ENCODE measurements at places on chromosomes 7 and 10. TPM values are rescaled to one million over a fixed set of nuclear protein-coding genes. Genes with fewer than 3 reads are reported as not detected.
A peak's percentile ranks its signal among the peaks of the same experiment; 100 is the strongest.

- no peak for DNase-seq
- H3K27ac ChIP-seq = no peak overlapping the region
- no peak overlapping the region for H3K4me3 ChIP-seq
Observed at GRCh38 chr10:90557385-90557784, 300.5 kb downstream of the HTR7 start.

The SPDYE8 gene
- total RNA-seq = not detected

DNA sequence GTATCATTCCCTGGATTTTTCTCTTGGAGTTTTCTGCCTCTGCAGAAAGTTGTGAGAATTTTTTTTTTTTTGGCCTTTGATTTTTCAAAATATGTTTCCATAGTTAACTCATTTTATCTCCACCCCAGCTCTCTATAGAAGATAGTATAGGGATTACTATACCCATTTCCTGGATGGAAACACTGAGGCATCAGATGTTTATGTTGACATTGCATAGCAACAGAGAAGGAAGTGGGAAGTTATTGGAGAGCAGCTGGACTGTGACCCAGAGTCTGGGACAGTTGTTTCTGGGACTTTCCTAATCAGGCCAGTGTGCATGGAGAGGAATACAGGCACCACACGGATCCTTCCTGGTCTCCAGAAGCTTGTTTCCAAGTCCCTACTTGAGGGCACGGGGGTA, 158.0 kb downstream of the CDH23 start:
- H3K4me1 ChIP-seq = no peaks in the 10 kb centered on the region
- no peak overlapping the region for H3K4me3 ChIP-seq
- H3K27me3 ChIP-seq = peaks cover 3% of the 10 kb centered on the region
- no peak overlapping the region for H3K27ac ChIP-seq
- H3K36me3 ChIP-seq = no peaks in the 10 kb centered on the region

The PRSS2 gene
- not detected for total RNA-seq

The GSDME gene
- total RNA-seq = 4.7 TPM

- no peak overlapping the region for H3K27ac ChIP-seq
- peaks cover 4% of the 10 kb centered on the region for H3K27me3 ChIP-seq
- no peaks in the 10 kb centered on the region for H3K36me3 ChIP-seq
Observed at GRCh38 chr7:97772045-97772901, 40.4 kb downstream of the TAC1 start.

- H3K27ac ChIP-seq = no peak overlapping the region
- H3K27me3 ChIP-seq = no peaks in the 10 kb centered on the region
- no peak for DNase-seq
- H3K36me3 ChIP-seq = peaks cover 2% of the 10 kb centered on the region
Observed at GRCh38 chr10:32379318-32379949, 32.5 kb upstream of the EPC1 start.

The NCF1 gene
- 0.62 TPM for total RNA-seq

GRCh38 chr10:4234661-4235060, 449.7 kb upstream of the KLF6 start:
- no peak overlapping the region for H3K27ac ChIP-seq
- peak; percentile 61 for DNase-seq
- no peak overlapping the region for H3K4me3 ChIP-seq
- peaks cover 9% of the 10 kb centered on the region for H3K4me1 ChIP-seq

DNA sequence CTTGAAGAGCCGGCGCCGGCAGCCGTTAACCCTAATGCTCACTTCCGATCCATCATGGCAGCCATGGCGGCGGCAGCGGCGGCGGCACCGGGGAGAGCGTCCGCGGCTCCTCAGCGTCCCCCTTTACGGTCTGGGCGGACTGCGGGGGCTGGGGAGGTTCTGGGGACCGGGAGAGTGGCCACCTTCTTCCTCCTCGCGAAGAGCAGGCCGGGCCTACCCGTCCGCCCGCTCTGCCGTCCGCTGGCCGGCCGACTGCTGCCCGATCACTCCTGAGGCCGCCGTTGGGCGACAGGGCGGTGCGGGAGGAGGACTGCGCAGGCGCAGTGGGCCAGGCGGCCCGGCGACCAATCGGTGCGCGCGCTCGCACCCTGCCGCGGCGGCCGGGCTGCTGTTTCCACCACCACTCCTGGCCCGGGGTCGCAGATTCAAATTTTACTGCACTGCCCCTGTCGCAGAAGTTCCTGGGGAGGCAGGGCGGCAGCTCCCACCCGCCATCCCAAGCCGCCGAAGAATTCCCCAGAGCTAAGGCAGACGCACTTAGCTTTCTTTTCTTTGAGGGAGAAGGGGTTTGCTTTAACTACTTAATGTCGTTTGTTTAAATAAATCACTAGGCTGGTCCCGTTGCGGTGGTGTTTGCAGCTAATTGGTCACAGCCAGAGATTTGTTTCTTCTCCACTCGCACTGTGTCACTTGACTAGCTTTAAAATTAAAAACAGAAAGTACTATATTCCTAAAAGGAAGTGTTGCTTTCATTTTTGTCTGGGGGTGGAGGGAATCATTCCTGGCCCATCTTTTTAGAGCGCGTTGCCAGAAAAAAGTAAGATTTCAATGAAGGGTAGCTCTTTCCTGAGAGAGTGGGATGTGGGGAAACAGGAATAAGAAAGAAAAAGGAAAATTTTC, at the start of gene KIF5B:
Gene KIF5B (minus strand): TSS at position 290 of the 900 bp plus-strand sequence. CDS start 452 bp downstream, outside the sequence.
- peaks cover 33% of the 10 kb centered on the region for H3K4me1 ChIP-seq
- peak within 1 kb of the TSS; percentile 94 for H3K27ac ChIP-seq
- peak; percentile 90 for DNase-seq
- H3K27me3 ChIP-seq = no peaks in the 10 kb centered on the region

DNA sequence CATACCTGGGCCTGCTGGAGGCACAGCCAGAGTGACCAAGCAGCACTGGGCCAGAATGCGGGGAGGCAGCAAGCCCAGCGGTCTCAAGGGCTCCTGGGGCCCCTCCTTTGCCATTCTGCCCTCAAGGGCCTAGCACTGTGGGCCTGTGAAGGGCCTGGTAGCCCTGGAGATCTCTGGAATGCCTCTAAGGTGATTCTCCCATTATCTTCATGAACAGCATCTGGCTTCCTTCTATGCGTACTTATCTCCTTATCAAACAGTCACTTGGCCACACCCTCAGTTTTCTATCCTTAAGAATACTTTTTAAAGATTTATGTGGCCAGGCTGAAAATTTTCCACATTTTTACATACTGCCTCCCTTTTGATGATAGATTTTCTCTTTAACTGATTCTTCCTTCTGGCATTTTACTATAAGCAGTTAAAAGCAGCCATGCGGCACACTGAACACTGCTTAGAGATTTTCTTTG, 67.5 kb upstream of the CCNY start:
- H3K27me3 ChIP-seq = peaks cover 2% of the 10 kb centered on the region
- H3K4me1 ChIP-seq = peaks cover 9% of the 10 kb centered on the region
- no peaks in the 10 kb centered on the region for H3K36me3 ChIP-seq
- no peak overlapping the region for H3K27ac ChIP-seq

DNA sequence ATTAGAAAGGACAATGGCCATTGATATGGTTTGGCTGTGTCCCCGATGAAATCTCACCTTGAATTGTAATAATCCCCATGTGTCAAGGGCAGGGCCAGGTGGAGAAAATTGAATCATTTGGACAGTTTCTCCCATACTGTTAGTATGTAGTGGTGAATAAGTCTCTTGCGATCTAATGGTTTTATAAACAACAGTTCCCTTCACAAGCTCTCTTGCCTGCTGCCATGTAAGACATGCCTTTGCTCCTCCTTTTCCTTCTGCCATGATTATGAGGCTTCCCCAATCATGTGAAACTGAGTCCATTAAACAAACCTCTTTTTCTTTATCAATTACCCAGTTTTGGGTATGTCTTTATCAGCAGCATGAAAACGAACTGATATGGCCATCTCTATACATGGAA, 302.7 kb downstream of the SFMBT2 start:
- no peaks in the 10 kb centered on the region for H3K36me3 ChIP-seq
- no peak overlapping the region for H3K27ac ChIP-seq
- peaks cover 9% of the 10 kb centered on the region for H3K4me1 ChIP-seq
- H3K27me3 ChIP-seq = peaks cover 3% of the 10 kb centered on the region
- DNase-seq = no peak
- no peak overlapping the region for H3K4me3 ChIP-seq

GRCh38 chr10:8058274-8059111, 4.0 kb downstream of the GATA3 start:
- peaks cover 60% of the 10 kb centered on the region for H3K4me1 ChIP-seq
- peak overlapping the region; percentile 98 for H3K4me3 ChIP-seq
- H3K36me3 ChIP-seq = peaks cover 82% of the 10 kb centered on the region

DNA sequence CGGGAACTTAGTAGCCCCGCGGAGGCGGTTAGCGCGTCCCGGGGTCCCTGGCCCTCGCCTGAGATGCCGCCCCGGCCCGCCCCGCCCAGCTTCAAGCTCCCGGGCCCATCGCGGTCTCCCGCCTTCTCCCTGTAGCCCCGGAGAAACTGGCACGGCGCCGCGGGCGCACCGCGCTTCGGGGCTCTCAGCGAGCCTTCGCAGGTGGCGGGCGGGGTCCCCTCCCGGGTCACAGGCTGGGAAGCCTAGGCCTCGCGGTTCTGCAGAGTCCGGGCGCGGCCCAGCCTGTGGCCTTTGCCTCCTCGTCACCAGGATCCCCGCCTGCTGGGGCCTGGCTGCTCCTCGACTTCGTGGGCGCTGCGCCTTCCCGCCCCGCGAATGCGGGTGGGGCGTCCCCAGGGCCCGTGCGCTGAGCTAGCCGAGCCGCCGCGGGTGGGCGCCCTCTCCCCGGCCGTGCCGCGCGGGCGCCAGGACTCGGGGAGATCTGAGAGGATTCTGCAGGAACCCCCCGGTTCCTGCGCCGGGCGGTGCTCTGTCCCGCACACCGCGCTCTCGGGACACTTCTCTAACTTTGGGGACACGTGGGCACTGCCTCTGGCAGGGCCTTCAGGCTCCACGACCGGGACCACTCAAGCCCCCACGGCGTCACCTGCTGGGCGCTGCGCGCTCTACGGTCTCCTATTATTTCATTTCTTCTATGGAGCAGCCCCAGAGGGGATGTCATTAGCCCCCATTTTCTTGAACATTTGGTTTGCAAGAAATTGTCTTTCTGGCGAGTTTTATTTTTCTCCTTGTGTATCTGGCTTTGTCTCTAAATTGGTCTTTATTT, 682 bp upstream of the RGS10 start:
- H3K36me3 ChIP-seq = peaks cover 5% of the 10 kb centered on the region
- no peaks in the 10 kb centered on the region for H3K27me3 ChIP-seq
- H3K4me3 ChIP-seq = peak overlapping the region; percentile 81
- H3K4me1 ChIP-seq = peaks cover 33% of the 10 kb centered on the region
- H3K27ac ChIP-seq = peak overlapping the region; percentile 87

DNA sequence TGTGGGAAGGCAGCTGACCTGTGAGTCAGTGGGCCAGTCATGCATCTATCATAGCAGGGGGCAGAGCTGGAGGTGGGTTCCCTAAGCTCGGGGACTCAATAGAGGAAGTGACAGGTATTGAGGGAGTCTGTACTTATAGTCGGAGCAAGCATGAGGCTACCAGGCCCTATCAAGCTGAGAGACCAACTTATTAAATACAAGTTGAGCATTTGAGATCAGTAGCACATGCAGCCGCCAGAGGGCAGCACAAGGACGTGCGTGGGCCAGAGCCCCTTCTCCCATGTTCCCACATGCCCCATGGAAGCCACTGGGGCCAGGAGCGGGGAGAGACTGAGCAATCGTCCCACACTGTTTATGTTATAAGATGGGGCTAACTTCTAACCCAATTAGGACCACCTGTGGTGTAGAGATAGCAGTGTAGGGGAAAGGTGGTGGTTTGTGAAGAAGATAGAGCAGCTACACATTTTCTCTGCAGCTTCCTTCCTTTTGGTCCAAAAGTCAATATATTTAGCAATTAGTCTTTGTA, 13.0 kb upstream of the STK31 start:
- peak; percentile 70 for DNase-seq
- no peaks in the 10 kb centered on the region for H3K4me1 ChIP-seq
- no peak overlapping the region for H3K4me3 ChIP-seq
- peaks cover 17% of the 10 kb centered on the region for H3K36me3 ChIP-seq
- H3K27me3 ChIP-seq = no peaks in the 10 kb centered on the region
